ENCODE measurements at places on chromosomes 2 and 18. TPM values are rescaled to one million over a fixed set of nuclear protein-coding genes. Genes with fewer than 3 reads are reported as not detected.
A peak's percentile ranks its signal among the peaks of the same experiment; 100 is the strongest.

- H3K4me1 ChIP-seq: peaks cover 36% of the 10 kb centered on the region
- H3K27ac ChIP-seq: peak overlapping the region; percentile 74
- H3K4me3 ChIP-seq: no peak overlapping the region
- no peaks in the 10 kb centered on the region for H3K36me3 ChIP-seq
- no peak for DNase-seq
Measured at GRCh38 chr2:234502285-234502918, 5.5 kb upstream of the ARL4C start.

DNA sequence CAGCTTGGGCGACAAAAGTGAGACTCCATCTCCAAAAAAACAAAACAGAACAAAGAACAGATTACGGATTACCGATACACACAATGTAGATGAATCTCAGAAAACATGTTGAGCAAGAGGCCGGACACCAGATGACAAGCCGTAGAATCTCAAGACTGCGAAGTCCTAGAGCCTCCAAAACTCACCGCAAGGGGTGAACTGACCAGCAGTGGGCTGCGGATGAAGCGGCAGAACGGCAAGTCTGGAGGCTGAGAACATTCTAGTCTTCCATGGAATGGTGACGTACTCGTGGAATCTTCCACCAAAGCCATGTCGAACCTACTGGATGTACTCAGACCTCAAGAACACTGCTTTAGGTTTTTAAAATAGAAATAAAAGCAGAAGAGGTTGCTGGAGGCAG is 198.8 kb downstream of the NDUFA10 start:
- H3K27me3 ChIP-seq: no peaks in the 10 kb centered on the region
- no peak for DNase-seq
- H3K4me1 ChIP-seq: no peaks in the 10 kb centered on the region
- no peak overlapping the region for H3K27ac ChIP-seq
- no peak overlapping the region for H3K4me3 ChIP-seq
- no peaks in the 10 kb centered on the region for H3K36me3 ChIP-seq

GRCh38 chr2:234444893-234445292 is 52.0 kb downstream of the ARL4C start:
- no peaks in the 10 kb centered on the region for H3K27me3 ChIP-seq
- H3K4me3 ChIP-seq: no peak overlapping the region

DNA sequence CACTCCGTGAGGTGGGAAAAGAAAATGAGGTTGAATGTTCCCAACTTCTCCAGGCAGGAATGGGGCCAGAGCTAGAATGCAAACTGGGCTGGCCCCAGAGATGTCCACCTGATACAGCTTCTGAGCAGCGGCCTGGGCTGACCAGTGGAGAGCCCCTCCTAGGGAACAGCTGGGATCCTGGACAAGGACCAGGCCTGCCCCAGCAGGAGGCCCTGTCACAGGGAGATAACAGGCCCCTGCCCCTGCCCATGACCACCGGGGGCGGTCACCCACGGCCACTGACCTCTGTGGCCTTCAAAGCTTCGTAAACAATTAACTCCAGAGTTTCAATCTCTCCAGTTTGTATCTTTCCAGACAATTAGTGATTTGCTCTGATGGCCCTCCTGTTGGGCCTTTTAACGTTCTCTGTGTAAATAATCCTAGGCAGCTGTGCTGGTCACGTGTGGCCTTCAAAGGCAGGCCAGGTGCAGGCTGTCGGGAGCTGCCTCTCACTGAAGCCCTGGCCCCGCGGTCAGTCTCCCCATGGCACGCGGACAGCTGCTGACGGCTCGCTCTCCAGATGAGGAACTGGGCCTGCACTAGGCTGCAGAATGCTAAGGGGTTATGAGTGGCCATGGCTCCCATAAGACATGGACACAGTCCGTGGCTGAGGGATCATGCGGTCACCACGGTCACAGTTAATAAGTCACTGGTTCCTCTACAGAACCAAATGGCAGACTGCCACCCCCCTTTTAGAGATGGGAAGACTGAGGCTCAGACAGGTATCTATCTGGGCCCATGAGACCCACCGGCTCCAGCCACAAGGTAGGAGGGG is 9.2 kb downstream of the HS6ST1 start:
- no peaks in the 10 kb centered on the region for H3K27me3 ChIP-seq
- H3K4me1 ChIP-seq: peaks cover 15% of the 10 kb centered on the region
- H3K36me3 ChIP-seq: no peaks in the 10 kb centered on the region
- H3K4me3 ChIP-seq: no peak overlapping the region
- no peak for DNase-seq

DNA sequence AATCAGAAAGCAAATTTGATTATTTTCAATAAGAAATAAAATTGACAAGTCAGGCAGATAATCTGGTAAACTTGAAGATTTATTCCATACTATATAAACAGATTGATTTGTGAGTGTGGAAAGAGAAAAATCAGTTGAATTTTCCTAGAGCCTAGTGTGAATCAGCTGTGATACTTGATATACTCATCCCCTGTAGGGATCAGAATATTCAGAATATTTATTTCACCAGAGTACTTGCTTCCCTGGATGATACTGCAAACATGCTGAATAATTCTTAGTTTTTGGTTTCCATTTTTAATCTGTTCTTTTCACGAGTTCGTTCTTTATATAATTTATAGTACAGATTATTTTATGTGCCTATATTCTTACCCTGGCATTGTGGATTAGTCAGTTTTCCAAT is 142.8 kb downstream of the GALNT3 start:
- H3K4me3 ChIP-seq: no peak overlapping the region
- no peak overlapping the region for H3K27ac ChIP-seq
- no peaks in the 10 kb centered on the region for H3K36me3 ChIP-seq
- no peaks in the 10 kb centered on the region for H3K27me3 ChIP-seq
- no peaks in the 10 kb centered on the region for H3K4me1 ChIP-seq

DNA sequence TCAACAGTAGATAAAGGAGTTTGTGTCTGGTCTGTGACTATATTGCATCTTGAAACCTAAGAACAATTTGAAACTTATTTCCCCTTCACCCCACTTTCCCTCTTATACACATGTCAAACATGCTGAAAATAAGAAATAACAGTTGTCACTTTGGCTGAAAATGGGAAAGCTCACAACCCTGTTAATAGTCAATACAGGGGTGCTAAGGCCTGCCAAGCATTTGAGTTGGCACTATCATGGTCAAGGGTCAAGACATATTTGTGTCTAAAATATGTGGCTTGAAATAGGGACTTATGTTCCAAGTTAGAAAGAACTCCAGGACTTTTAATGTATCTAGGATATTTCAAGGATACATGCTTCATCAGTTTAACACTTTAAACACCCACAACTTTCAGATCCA is 20.6 kb downstream of the PAIP2B start:
- DNase-seq: no peak
- peaks cover 29% of the 10 kb centered on the region for H3K27me3 ChIP-seq
- no peak overlapping the region for H3K27ac ChIP-seq
- no peaks in the 10 kb centered on the region for H3K36me3 ChIP-seq

DNA sequence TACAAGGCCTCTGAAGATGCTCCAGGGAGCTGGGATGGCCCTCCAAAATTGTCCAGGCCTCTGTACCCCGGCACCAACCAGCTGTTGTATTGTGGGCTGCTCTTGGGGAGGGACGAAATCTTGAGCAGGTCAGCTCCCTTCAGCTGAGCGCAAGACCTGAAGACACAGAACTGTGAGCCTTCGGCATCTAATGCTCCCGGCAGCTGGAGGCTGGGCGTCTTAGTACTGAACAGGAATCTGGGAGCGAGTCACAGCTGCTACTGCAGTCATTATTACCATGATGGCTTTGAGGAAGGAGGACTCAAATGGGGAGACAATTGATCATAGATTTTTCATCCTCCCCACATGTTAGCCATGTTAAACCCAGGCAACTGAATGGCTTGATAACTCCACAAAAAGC is 83.0 kb upstream of the LTBP1 start:
- no peak for DNase-seq
- H3K27me3 ChIP-seq: no peaks in the 10 kb centered on the region
- no peak overlapping the region for H3K27ac ChIP-seq
- H3K4me3 ChIP-seq: no peak overlapping the region

GRCh38 chr18:12606592-12607315 is 51.2 kb downstream of the SPIRE1 start:
- peak overlapping the region; percentile 91 for H3K27ac ChIP-seq
- H3K4me1 ChIP-seq: peaks cover 34% of the 10 kb centered on the region
- no peak overlapping the region for H3K4me3 ChIP-seq
- no peaks in the 10 kb centered on the region for H3K36me3 ChIP-seq
- DNase-seq: peak; percentile 75
- H3K27me3 ChIP-seq: no peaks in the 10 kb centered on the region

- no peak overlapping the region for H3K27ac ChIP-seq
- DNase-seq: no peak
- H3K4me1 ChIP-seq: no peaks in the 10 kb centered on the region
- H3K27me3 ChIP-seq: no peaks in the 10 kb centered on the region
- no peak overlapping the region for H3K4me3 ChIP-seq
Measured at GRCh38 chr2:136966485-136966884, 201.1 kb downstream of the THSD7B start.

DNA sequence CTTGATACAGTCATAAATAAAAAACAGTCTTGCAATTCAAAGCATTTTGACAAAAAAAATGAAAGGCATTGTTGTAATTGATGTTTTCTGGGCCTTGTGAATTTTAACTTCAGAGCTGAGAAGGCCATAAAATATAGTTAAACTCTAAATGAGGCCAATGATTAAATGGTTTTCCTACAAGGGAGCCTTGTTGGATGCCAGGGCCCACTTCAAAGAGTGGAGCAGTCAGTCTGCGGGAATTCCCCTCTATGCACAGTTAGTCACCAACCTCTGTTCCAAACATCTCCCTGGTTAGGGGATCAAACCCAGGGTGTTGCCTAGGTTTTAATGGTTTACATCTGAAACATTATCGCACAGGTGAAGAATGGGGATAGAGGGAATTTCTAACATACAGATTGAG is 143.4 kb downstream of the NCKAP5 start:
- H3K36me3 ChIP-seq: no peaks in the 10 kb centered on the region
- no peaks in the 10 kb centered on the region for H3K4me1 ChIP-seq
- no peak for DNase-seq
- H3K27ac ChIP-seq: no peak overlapping the region
- no peaks in the 10 kb centered on the region for H3K27me3 ChIP-seq

- peaks cover 15% of the 10 kb centered on the region for H3K36me3 ChIP-seq
- no peaks in the 10 kb centered on the region for H3K27me3 ChIP-seq
- peaks cover 23% of the 10 kb centered on the region for H3K4me1 ChIP-seq
Measured at GRCh38 chr2:111121028-111121827, 514 bp downstream of the BCL2L11 start.

- H3K27me3 ChIP-seq: no peaks in the 10 kb centered on the region
- H3K27ac ChIP-seq: no peak overlapping the region
- no peaks in the 10 kb centered on the region for H3K4me1 ChIP-seq
- H3K4me3 ChIP-seq: no peak overlapping the region
- H3K36me3 ChIP-seq: no peaks in the 10 kb centered on the region
- DNase-seq: no peak
Measured at GRCh38 chr18:54843314-54843713, 15.0 kb downstream of the RAB27B start.

GRCh38 chr2:20491739-20492531 is 45.1 kb downstream of the RHOB start:
- H3K27ac ChIP-seq: no peak overlapping the region
- H3K27me3 ChIP-seq: no peaks in the 10 kb centered on the region
- DNase-seq: no peak
- H3K4me3 ChIP-seq: no peak overlapping the region
- peaks cover 5% of the 10 kb centered on the region for H3K4me1 ChIP-seq

- H3K4me1 ChIP-seq: no peaks in the 10 kb centered on the region
- peak overlapping the region; percentile 79 for H3K27ac ChIP-seq
- no peaks in the 10 kb centered on the region for H3K27me3 ChIP-seq
- peak overlapping the region; percentile 65 for H3K4me3 ChIP-seq
- no peak for DNase-seq
Measured at GRCh38 chr2:176637486-176638166, 368.4 kb downstream of the MTX2 start.

GRCh38 chr2:159399716-159400415 is 113.4 kb upstream of the WDSUB1 start:
- H3K4me1 ChIP-seq: peaks cover 12% of the 10 kb centered on the region
- H3K4me3 ChIP-seq: no peak overlapping the region
- no peaks in the 10 kb centered on the region for H3K27me3 ChIP-seq
- no peak for DNase-seq
- peaks cover 3% of the 10 kb centered on the region for H3K36me3 ChIP-seq

DNA sequence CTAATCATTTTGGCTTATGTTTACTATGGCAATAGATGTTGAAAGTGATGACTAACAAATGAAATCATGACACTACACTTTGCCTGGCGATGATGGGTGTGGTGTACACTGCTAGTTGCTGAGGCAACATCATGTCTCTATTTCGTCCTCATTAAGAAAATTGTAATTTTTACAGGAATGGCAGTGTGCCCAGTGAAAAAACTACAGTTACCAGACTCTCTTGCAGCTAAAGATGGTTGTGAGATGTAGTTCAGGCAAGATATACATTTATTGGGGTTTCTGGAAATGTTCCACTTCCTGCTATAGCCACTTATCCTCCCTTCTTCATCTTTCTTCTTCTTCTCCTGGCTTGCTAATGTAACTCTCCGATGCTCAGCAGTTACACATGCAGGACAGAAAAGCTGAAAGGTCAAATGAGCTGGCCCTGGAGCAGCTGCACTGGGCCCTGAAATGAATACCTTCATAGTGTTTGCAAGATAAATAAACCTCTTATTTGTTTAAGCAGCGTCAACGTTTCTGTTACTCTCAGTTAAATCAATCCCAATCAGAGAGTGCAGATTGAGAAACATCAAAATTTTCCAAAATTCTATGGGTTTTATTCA is 46.0 kb downstream of the SOCS6 start:
- H3K27me3 ChIP-seq: no peaks in the 10 kb centered on the region
- peaks cover 7% of the 10 kb centered on the region for H3K36me3 ChIP-seq
- H3K27ac ChIP-seq: peak overlapping the region; percentile 68

DNA sequence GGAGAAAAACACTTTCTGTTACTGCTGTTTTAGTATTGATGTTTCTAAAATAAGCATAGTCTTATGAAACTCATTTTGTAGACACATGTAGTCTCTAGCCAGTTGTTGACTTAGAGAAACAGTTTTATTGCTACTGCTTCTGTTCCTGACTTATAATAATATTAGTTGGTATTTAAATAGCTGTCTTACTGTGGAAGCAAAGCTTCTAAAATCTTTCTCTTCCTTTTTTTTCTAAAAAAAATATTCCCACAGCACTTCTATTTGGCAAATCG is 121.8 kb downstream of the MTX2 start:
- H3K36me3 ChIP-seq: no peaks in the 10 kb centered on the region
- H3K4me3 ChIP-seq: no peak overlapping the region
- H3K4me1 ChIP-seq: no peaks in the 10 kb centered on the region
- H3K27me3 ChIP-seq: no peaks in the 10 kb centered on the region
- H3K27ac ChIP-seq: no peak overlapping the region
- DNase-seq: no peak

The CRYGC gene
- not detected for total RNA-seq

The UGT1A4 gene
- not detected for total RNA-seq

The HNRNPLL gene
- 69.8 TPM for total RNA-seq

The FBXO48 gene
- total RNA-seq: 0.74 TPM

The EPAS1 gene
- total RNA-seq: 106 TPM

The ASPRV1 gene
- 0.21 TPM for total RNA-seq

The TET3 gene
- 13.1 TPM for total RNA-seq

The SKA1 gene
- 22.1 TPM for total RNA-seq

The CTLA4 gene
- 0.08 TPM for total RNA-seq

The UNC80 gene
- 0.08 TPM for total RNA-seq

The CYP27A1 gene
- total RNA-seq: 7.7 TPM

The SLC23A3 gene
- 3.3 TPM for total RNA-seq

The REG1B gene
- total RNA-seq: 2.0 TPM

The INO80D gene
- total RNA-seq: 17.9 TPM

Measured in Panc1 (cell line).